ENCODE measurements at places on chromosomes 3 and 15.

- DNase-seq: no peak
Observed at GRCh38 chr3:43768381-43768973, 77.7 kb downstream of the ABHD5 start.

- no peak for DNase-seq
Observed at GRCh38 chr15:86834115-86834863, 754.6 kb downstream of the AGBL1 start.

- DNase-seq: no peak
Observed at GRCh38 chr3:110413266-110413665, 658.4 kb upstream of the NECTIN3 start.

DNA sequence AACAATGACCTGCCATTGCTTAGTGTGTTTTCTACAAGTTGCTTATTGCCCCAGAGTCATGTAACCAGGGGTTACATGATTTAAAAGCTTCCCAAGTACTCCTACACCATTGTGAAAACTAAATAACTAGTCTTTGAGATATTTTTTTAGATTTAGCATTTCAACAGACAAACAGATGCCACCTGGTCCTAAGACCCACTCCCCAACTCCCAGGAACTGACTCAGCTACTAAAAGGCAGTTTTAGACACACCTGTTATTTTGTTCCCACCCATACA is 28.1 kb upstream of the KBTBD12 start:
- DNase-seq: no peak

- no peak for DNase-seq
Observed at GRCh38 chr3:64867224-64867623, 179.4 kb upstream of the ADAMTS9 start.

DNA sequence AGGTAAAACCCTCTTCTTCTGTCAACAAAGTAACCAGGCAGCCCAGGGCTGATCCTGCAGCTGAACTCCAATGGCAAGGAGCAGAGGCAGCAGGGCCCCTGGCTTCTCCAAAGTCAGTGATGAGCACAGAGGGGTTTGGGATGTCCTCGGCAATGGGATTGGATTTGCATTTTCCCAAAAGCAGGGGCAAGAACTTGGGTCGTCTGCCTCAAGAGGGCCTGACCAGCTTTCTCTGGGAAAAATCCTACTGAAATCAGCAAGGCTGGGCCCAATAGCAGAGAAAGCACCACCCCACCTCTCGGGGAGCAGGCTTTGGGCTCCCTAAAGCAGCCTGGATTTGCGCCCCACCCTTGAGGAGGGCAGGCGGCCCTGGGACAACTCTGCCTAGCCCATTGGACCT is 210.0 kb upstream of the IGF1R start:
- no peak for DNase-seq

DNA sequence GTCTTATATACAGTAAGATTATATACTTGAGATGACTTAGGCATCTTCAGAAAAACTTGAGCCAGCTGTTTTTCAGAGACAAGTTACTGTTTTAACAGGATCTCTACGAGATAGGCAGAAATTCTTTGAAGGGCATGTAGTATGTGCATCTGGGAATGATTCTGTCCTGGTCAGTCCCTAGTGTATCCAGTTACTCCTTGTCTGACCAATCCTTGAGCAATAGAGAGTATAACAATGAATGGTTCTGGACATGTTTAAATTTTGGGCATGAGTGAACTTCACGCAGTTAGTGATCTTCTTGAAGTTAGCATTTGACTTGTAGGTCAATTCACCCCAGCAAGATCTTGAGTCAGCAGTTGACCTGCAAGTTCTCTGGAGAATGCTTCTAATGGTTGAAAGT is 24.7 kb upstream of the HHLA2 start:
- no peak for DNase-seq

All from epithelial cell of prostate (primary cell).